ENCODE measurements at places on chromosomes 1 and 21.

- no peak for DNase-seq
Observed at GRCh38 chr1:213438339-213438738, 387.3 kb downstream of the RPS6KC1 start.

DNA sequence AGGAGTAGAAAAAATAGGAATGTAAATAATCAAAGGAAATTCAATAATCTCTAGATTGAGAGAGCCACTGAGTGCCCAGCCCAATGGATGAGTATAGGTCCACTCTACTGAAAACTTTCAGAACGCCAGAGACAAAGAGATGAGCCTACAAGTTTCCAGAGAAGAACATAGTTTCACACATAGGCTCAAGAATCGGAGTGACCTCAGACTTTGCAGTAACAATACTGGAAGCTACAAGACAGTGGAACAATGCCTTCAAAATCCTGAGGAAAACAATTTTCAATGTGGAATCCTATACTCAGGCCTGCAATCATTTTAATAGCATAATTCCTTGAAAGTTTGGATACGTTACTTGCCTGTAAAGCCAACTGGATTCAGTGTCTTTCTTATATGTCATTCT, 11.0 kb downstream of the GJA4 start:
- no peak for DNase-seq

- no peak for DNase-seq
Observed at GRCh38 chr1:3152143-3152542, 83.1 kb downstream of the PRDM16 start.

- no peak for DNase-seq
Observed at GRCh38 chr1:7513081-7513480, 258.0 kb upstream of the VAMP3 start.

DNA sequence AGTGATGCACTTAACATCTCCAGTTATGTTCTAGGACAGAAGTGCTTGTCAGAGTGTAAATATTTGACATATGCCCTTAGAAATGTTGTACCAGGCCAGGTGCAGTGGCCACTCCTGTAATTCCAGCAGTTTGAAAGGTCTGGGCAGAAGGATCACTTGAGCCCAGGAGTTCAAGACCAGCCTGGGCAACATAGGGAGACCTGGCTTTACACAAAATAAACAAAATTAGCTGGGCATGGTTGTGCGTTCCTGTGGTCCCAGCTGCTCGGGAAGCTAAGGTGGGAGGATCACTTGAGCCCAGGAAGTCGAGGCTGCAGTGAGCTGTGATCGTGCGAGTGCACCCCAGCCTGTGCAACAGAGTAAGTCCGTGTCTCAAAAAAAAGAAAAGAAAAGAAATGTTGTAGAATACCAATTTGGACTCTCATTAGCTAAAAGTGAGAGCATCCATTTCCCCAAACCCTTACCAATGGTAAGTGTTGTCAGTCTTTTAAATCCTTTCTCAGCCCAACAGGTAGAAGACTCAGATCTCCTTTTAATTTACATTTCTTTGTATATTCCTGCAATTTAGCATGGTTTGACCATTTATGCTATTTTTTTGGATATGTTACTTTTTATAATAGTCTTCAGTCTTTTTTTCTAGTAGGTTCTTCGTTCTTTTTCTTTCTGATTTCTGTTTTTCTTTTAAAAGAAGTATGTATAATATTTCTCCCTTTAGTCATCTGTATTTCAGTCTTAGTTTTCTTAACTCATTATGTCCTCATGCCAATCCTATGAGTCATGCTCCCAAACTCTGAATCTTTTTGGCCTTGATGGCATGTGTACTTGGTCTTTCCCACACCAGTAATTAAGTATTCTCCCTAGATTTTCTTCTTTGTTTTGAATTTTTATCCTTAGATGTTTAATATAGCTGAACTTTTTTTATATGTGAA, 74.4 kb downstream of the CAMTA1 start:
- DNase-seq, result peak; percentile 46

- no peak for DNase-seq
Observed at GRCh38 chr1:162144853-162145252, 75.4 kb downstream of the NOS1AP start.

GRCh38 chr1:179034720-179035119, 9.0 kb downstream of the FAM20B start:
- DNase-seq, result no peak

- DNase-seq, result no peak
Observed at GRCh38 chr1:13813398-13814012, 113.5 kb downstream of the PRDM2 start.

DNA sequence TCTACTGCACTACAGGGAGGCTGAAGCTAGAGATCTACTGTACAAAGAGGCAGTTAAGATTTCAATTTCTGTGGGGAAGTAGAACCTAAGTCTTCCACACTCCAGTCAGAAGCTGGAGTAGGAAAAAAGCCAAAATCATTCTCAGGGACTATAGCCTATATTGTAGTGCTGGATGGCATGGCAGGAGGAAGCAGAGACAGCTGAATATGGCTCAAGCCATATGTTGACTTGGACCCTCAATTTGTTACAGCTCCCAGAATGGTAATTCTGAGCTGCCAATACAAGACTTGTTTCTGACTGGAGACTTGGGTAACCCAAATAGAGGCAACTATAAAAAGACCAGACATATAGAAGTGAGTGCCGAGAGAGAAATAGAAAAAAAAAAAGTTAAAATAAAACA, 200.6 kb downstream of the PTBP2 start:
- no peak for DNase-seq

- no peak for DNase-seq
Observed at GRCh38 chr1:234311414-234311813, 61.8 kb upstream of the COA6 start.

- no peak for DNase-seq
Observed at GRCh38 chr1:204902671-204903070, 32.0 kb downstream of the NFASC start.

DNA sequence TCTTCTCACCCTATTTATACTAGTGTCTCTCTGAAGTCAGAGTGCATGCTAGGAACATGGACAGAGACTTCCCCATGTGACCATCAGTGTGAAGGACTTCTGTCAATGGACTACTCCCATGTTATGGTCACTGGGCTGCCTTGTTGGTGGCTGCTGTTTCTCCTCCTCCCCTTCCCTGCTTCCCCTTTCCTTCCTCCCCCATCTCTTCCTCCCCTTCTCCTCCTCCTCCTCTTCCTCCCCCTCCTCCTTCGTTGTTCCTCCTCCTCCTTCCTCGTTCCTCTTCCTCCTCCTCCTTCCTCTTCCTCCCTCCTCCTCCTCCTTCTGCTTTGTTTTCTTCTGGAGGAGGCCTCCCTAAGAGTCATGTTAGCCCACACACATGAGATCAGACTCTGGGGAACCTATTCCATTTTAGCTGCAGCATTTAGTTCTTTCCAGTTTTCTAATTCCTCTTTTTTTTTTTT, 35.8 kb downstream of the IER5 start:
- no peak for DNase-seq

DNA sequence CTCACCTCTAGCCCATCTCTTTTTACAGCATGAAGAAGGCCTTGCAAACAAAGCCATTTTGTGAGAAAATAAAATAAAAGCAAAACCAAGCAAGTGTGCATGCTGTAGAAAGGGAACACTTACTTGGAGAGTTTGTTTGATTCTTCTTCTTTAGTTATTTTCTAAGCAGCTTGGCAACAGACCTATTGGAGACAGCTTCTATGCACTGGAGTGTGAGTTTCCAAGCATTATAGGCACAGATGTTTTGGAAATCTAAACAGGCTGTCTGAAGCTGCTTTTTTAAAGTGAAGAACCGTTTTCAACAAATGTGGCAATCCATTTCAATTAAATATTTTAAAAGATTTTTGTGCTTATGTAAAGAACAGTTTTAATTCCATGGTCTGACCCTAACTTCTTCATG, 76.6 kb downstream of the NGF start:
- no peak for DNase-seq

GRCh38 chr21:31668651-31669491, 9.4 kb downstream of the SOD1 start:
- no peak for DNase-seq

DNA sequence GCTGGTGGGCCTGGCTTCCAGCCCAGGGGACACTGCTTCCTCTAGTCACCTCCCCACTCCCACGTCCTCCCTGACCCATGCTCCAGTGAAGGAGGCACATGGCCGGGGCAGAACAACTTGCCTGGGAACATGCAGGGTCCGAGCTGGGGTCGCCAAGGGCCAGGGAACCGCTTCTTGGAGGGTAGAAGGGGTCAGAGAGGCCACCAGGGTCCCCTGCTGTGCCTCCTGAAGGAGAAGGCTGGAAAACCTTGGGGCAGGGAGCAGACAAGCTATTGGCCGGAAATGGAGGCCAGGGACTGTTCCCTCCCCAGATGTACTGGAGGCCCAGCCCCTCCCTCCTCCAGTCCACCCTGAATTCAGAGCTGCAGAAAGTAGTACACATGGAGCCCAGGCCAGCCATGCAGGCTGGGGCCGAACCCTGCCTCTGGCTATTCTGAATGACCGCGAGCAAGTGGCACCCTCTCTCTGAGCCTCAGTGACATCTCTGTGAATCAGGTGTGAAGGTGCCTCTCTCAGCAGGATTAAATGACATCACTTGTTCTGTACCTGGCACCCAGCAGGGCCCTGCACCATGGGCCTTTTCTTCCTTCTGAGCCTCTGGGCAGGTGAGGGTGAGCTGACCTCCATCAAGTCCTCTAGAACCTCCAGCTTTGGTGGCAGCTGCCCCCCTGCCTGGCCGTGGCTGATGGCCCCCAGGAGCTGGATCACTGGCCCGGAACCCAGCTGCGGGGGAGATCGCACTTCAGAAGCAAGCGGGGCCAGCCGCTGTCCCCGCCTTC, 15.7 kb downstream of the SPOCD1 start:
- no peak for DNase-seq

DNA sequence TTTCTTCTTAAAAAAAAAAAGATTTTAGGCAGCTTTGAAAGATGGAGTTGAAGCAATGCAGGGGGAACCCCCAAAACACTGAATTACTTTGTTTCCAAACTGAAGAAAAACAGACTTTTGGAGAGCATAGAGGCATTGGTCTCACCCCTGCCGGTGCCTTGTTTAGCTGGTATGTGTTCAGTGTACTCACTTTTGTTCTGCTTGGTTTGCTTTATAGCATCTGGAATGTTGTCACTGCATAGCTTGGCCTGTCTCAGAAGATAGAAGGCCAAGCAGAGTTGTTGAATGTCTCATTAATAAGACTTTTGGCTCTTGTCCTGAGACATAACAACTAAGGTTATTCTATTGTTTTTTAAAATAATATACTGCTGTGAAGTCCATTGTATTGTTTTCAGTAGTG, 6.9 kb downstream of the THRAP3 start:
- DNase-seq, result no peak

DNA sequence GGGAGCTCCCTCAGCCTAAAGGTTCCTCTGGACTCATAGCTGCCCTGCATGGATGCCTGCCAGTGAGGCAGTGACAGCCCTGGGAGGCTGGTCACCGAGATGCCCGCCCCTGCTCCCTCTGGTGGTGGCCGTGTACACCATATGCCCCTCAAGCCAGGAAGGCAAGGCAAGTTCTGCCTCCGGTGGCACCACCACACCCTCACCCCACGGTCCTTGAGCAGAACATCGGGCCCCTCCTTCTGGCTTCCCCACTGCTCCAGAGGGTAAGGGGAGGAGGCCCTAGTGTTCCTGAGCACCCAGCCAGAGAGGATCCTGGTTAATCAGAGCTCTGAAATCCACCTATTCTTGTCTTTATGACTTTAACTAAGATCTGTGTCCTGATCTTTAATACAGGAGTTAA, 1.5 kb upstream of the S100A14 start:
- no peak for DNase-seq

DNA sequence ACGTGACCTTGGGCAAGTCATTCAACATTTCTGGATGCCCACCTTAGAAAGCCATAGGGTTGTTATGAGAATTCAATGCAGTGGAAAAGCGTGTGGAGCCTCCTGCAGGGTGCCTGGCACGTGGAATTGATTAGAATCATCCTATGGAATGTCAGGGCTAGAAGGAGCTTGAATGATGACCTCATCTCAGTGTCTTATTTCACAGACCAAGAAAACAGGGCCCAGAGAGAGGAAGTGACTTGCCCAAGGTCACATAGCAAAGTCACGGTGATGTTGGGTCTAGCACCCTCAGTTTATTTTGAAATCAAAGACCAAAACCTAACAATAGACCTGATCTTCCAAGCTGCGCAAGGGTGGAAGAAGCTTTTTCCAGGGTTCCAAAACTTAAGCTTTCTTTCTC, 6.0 kb downstream of the TRABD2B start:
- no peak for DNase-seq

DNA sequence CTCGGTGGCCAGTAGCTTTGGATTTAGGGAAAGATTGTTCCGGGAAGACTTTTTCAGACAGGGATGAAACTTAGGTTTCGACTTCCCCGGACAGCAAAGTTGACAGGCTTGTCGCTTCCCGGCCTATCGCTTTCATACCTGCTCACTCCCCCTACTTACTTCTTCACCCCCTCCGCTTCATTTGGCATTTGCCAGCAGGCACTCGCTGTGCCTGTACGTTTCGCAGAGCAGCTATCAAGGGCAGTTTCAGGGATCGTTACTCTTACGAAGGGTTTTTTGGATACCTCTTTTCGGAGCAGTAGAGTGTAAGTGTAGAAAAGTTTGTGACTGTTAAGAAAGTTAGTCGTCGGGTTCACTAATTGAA, 393 bp downstream of the BLZF1 start:
- no peak for DNase-seq

DNA sequence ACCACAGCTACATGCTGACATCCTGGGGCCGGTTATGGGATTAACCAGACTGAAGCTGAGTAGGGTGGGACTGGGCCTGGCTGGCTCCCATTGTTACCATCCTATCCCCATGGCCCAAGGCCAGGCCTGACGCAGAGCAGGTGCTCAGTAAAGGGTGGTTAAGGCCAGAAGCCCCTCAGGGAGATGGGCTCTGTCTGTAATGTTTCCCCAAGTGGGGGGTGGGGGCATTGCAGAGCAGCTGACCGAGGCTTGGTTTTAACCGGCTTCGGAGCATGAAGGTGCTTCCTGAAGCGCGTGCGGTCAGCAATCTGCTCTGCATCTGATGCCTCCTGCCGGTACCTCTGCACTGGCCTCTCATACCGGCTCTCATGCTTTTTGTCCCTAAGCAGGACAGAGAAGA, 83.4 kb upstream of the ACTL8 start:
- DNase-seq, result no peak

DNA sequence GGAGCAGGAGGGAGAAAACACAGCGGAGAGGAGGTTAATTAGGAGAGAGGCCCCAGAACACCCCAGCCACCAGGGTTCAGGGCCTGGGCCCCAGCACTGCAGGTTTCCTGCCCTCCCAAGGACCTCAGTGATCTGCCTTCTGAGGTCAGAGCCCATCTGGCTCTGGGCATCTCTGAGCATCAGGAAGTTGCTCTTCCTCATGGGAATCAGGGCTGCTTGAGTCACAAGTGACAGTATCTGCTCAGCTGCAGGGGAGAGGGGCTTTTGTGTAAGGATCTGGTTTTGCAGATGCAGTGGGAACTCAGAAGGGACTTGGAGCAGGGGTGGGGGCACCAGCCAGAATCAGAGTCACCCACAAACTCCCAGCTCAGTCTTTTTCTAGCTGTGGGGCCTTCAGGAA, 472.1 kb downstream of the PTPRU start:
- no peak for DNase-seq

- DNase-seq, result no peak
Observed at GRCh38 chr1:206486995-206487788, 16.9 kb downstream of the IKBKE start.
